SK-N-MC (cell line): ENCODE measurements at places on chromosomes 5 and 9.

DNA sequence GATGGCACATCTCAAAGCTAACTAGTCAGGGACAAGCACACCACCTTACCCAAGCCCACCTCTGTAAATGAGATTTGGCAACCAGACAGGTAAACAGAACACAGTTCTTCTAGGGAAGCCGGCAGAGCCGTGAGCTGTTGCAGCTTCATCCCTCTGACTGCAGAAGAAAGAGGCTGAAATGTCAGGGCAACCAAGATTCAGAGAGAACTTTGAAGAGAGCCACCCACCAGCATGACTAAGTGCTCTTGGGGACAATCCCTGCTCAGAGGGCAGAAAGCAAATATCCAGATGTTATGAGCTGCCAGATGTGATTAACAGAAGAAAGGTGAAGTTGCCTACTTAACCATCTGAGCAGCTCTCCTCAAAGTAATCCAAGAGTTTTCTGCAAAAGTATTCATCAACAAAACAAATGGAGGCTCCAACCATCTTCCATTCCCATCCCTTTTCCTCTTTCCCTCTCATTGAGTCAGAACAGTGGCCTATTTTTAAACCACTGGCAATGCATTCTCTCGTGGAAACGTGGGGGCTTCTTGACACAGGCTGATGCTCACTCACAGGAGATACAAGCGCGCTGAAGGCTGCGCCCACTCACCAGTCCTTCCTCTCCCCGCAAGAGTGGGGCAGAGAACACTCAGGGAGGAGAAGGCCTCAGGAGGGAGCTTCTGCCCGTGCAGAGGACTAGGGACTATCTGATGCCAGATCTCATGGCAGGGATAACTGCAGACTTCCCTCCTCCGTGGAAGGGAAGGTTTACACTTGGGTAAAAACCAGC, 57.1 kb downstream of the SLIT3 start:
- DNase-seq: no peak

- DNase-seq: no peak
Observed at GRCh38 chr9:137127301-137128157, 11.4 kb upstream of the GRIN1 start.

DNA sequence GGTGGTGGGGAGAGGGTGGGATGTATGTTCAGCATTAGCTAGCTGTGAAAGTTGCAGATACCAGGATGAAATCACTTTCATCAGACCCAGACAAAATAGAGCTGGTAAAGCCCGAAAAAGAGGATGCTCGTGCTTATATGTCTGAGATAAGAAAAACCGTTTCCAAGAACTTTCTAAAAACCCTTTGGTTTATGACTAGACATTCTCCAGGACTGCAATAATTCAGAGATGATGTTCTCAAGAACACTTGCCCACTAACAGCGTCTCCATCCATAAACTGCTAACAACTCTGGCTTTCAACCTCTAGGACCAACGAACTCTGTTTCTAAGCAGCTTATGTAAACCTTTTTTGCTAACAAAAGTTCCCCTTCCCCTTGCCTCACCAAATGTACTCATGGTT, 8.4 kb upstream of the AMACR start:
- DNase-seq: no peak

- DNase-seq: no peak
Observed at GRCh38 chr9:128550226-128550625, 2.2 kb upstream of the SPTAN1 start.

- no peak for DNase-seq
Observed at GRCh38 chr9:69168709-69169217, 5.3 kb upstream of the TJP2 start.

DNA sequence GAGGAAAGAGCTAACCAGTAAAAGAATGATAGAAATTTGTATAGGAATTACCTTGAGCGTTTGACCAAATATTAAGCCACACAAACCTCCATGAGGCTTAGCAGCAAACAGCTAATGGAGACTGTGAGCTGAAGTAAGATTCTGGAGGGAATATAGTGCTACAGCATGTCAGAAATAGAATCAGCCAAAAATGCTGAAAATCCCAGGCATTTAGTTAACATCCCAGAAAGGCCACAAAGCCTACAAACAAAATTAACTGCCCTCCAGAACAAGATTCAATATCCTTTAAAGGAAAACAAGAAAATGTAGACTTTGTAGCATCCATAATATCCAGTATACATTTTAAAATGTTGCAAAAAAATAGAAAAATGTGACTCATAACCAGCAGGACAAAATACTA, 257.8 kb upstream of the TUSC1 start:
- DNase-seq: no peak

GRCh38 chr9:131735238-131736128, 4.4 kb downstream of the RAPGEF1 start:
- DNase-seq: no peak

DNA sequence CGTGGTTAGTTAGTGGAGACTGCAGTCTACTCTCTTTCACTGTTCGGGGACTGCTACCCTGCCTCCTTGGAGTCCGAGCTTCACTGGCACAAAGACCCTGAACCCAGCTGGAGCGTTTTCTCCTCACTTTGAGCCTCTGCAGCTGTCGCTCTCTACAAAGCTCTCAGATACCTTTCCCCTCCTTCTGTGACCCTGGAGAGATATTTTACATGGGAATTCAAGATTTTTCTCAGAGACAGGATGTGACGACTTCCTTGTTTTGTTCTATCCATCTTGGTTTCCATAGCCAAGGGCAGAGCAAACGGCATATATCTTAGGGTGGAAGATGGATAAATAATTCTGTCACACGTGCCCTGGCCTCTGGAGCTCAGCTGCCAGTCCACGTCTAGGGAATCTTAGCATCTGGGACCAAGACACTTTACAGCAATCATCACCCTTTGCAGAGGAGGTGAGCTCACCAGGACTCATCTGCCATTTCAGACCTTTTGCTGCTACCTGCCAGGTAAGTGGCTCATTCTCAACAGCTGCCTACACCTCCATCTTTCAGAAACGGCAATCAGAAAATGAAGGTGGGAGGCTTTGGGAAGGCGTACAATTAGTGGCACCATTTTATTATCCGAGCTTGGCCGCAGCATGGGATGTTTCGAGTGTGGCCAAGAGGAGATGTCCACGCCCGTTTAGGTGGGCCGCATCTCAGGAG, at the start of gene BTNL9:
TSS of gene BTNL9 (plus strand) at position 336 of the 700 bp plus-strand sequence. CDS start 5,224 bp downstream, outside the sequence.
- no peak for DNase-seq

DNA sequence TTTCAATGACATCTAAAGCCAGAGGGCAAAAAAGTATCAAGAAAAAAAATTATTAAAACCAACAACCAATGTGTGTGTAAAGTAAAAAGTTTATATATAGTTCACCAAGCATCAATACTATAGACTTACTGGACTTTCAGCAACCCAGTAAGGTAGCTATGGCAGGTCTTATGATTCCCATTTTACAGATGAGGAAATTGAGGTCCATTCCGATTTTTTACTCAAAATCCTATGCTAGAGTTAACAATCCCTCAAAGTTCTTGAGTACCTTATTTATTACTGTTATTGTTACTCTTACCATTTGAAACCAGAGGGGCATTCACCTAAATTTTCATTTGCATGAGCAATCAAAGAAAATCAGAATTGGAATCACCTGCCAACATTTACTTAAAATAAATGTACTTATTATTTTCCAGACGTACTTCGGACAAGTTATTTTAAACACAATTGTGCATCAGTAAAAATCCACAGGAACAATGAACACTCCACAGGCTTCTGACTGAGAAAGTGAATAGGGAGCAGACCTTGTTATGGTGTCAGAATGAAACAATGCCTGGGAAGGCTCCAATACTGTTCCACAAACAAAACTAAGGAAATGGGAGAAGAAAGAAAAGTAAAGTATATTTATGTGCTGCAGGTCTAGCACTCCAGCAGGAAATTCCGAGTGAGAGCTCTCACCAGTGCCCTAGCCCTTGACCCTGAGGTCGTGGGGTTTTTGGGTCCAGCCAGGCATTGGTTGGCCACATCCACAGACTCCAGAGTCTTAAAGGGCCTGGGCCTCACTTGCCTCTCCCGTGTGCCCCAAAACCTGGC, 229.9 kb downstream of the PIK3R1 start:
- no peak for DNase-seq

GRCh38 chr5:133203317-133204305, 151.8 kb downstream of the HSPA4 start:
- DNase-seq: no peak

DNA sequence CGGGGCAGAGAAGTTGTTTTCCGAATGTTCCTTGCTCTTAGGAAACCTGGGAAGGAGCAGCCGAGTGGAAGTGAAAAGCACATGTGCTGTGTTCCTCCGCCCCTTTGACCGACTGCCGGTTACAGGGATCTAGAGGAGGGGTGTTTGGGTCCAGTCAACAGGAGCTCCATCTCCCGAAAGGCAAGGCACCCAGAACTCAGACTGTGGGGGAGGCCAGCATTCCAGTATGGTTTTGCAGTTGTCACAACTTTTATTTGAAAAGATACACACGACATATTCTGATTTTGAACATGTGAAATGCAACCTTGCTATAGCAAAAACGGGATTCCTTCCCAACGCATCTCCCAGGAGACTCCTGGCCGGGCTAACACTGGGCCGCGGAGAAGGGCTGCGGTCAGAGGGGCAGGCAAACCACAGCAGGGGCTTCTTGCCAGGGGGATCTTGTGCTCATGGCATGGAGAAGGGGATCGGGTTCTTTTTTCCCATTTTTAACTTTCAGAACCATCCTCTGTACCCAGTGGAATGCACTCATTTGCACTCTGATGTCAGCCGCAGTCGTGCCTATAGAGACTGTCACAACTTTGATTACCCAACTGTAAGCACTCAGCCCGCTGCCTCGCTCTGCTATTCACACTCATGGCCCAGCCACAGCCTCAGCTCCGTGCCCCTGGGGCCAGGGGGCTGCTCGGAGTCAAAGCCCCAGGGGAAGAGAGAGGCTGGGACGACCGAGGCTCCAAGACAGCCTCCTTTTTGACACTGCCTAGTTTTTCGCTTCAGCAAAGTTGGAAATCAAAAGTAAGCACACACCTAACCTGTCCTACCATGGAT, 3.9 kb downstream of the QRFP start:
- no peak for DNase-seq

GRCh38 chr9:71665247-71665646, 103.1 kb downstream of the CEMIP2 start:
- no peak for DNase-seq

DNA sequence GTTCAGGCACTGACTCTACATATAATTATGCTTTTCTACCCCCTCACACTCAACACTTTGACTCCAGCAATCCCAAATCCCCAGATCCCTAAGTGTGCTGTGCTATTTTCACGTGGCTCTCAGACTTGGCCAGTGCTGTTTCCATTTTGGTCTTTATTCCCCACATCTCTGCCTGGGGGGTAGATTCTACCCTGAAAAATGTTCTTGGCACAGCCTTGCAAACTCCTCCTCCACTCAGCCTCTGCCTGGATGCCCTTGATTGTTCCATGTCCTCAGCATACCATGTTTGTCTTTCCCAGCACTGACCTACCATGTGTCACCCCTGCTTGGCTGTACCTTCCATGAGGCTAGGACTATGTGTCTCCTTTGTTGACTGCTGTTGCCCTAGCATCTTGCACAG, 43.0 kb downstream of the FXN start:
- no peak for DNase-seq

DNA sequence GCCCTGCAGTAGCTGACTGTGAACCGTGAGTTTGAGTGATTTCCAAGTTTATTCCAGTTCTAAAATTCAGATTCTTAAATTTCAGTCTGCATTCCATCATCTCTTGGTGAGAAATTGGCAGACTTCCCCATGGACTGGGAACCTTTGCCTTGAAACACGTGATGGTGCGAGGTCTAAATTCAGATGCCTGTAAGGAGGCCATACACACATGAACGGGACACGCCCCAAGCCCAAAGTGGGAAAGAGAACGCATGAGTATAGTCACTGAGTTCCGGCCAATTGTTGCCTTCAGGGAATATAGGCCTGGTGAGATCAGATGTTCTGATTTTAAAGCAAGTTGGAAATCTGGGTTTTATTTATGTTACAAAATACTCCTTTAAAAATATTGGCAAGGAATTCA, 1084.4 kb upstream of the WWC1 start:
- DNase-seq: no peak

DNA sequence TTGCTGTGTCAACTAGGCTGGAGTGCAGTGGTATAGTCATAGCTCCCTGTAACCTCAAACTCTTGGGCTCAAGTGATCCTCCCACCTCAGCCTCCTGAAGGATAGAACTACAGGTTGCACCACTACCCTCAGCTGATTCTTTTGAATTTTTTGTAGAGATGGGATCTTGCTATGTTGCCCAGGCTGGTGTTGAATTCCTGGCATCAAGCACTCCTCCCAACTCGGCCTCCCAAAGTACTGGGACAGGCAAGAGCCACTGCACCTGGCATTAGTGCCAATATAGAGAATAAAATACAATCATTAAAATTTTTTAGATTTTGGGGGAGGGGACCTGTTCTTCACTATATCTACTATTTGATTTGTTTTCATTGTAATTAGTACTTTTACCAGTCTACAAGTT, 15.4 kb downstream of the PPIP5K2 start:
- DNase-seq: no peak

DNA sequence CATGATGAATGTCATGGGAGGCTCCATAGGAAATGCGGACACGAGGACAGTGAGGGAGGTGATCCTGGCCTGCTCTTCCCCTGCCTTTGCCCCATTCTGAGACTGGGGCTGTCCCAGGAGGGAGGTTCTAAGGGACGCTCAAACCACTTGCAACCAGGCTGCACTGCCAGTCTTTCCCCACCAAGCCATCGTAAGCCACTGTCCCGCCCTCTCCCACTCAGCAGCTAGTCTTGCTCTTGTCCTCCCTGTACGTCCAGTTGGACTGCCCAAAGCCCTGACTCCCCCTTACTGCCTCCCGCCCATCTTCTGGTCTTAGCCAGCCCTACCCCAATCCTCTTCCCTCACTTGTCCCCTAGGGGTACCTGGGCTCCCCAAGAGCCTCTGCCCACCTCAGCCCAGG, 115.7 kb downstream of the FSTL4 start:
- no peak for DNase-seq

DNA sequence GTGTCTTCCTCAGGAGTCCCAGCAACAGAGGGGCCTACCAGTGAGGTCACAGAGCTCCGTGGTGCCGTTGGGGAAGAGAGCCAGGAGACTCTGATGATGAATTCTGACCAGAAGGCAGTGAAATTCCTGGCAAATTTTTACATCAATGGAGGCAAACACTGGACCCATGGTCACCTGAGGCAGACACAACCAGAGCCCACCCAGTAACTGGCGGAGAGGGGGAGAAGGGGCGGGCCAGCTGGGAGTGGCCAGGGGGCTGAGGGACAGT, at the start of gene STPG3:
TSS of gene STPG3 (plus strand) at position 93 of the 268 bp plus-strand sequence. CDS start at position 94, 1 bp downstream.
- DNase-seq: no peak

GRCh38 chr5:134252671-134253070, 26.8 kb upstream of the PPP2CA start:
- no peak for DNase-seq

DNA sequence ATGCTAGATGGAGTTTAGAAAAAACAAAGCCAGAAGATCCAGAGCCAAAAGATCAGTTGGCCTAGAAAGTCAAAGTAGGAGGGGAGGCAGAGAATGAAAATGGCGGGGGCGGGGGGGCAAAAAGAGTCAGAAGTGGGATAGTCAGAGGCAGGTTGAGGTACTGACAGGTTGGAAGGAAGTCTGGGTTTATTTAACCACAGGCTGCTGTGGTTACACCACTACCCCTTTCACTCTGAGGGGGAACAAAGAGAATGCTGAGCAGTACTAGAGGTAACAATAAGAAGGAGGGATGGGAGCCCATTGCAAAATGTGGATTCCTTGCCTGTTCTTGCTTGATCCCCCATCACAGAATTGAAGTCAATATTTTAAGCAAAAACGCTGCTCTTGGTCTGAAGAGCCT, 111.8 kb downstream of the CAVIN4 start:
- no peak for DNase-seq

GRCh38 chr5:37695647-37696046, 144.2 kb downstream of the GDNF start:
- no peak for DNase-seq

GRCh38 chr5:66744040-66744439, 147.8 kb downstream of the MAST4 start:
- DNase-seq: no peak
